ENCODE measurements at places on chromosomes 5 and 9.
A peak's percentile ranks its signal among the peaks of the same experiment; 100 is the strongest.

GRCh38 chr9:84393266-84393950 lies 52.9 kb upstream of the SLC28A3 start:
- no peak for DNase-seq

DNA sequence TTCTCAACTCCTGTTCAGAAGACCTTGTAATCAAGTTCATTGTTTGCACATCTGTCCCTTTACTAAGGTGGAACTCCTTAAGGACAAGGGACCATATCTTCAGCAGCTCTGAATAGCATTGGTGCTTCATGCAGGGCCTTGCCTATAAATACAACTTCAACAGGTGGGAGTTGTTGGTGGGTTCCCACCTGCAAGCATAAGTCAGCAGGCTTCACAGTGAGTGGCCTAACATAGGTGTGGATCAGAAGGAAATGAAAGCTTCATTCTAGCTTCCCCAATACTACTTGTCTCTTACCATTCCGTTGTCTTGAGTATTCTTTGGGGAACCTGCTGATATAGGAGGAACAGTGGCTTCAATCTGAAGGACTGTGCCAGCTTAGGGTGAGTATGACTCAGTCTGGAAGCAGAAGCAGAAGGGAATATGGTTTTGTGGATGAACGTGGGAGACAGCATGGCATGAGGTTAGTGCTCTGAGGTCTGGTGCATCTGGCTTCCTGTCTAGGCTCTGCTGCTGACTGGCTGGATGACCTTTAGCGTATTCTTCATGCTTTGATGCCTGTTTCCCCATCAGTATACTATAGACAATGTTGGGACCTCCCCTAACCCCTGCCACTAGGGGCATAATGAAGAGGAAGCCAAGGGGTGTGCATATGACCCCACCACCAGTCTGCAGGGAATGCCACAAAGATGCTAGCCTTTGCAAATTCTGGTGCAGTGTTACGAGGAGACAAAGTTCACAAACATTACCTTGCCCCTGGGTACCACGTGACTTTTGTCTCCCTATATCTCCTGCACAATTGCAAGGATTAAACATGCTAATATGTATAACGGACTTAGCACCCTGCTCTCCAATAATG lies 192.3 kb downstream of the PALM2AKAP2 start:
- no peak for DNase-seq

GRCh38 chr5:33462456-33462855 lies 21.7 kb downstream of the TARS1 start:
- no peak for DNase-seq

DNA sequence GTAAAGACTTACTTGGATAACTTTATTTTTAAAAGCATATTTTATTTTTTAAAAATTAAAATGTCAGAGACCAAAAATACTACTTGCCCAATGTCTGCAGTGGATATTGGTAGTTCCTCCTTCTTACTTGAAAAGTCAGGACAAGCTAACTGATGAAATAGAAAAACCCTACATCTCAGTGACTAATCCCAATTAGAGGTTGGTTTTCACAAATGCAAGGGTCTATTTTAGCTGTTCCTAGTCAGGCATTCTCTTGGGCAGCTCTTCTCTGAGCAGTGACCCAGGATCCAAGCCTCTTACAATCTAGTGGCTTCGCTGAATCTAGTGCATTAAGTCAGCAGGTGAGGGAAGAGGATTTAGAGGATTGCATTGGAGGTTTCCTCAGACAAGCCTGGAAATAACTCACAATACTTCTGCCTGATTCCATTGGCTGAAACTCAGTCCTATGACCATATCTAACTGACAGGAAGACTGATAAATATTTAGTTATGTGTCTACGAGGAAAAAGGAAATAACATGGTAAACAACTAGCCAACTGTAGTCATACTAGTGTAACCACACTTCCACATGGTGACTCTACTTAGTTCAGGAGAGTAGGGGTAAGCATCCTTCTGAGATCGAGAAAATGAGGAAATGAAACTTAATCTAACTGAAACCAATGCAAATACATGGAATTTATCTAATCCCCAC lies 34.2 kb upstream of the MIER3 start:
- DNase-seq, result no peak

- no peak for DNase-seq
These were observed 24.7 kb upstream of the LNPEP start for GRCh38 chr5:96911139-96911538.

DNA sequence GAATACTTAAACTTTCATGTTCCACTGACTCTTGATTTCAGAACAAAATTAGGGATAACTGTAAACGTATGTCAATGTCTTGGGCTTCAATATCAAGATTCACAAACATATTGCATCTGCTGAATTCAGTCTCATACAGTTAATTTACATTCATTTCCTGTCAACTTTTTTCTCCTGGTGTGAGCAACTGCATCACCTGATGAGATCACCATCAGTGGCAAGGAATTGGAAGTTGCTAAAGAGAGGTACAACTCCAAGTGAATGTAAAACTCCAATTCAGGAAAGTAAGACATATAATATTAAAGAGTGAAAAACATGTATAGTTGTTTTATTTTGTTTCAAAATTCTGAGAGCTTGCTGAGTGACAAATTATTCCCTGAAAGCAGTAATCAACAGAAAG lies 1336.2 kb upstream of the C9orf72 start:
- DNase-seq, result no peak

GRCh38 chr5:69350664-69351063 lies 18.1 kb upstream of the CCDC125 start:
- DNase-seq, result no peak

- no peak for DNase-seq
These were observed 11.1 kb upstream of the CEP72 start for GRCh38 chr5:600886-601541.

- no peak for DNase-seq
These were observed 14.4 kb downstream of the ADAMTS19 start for GRCh38 chr5:129474544-129474943.

GRCh38 chr9:134526584-134527477 lies 114.8 kb upstream of the COL5A1 start:
- no peak for DNase-seq

DNA sequence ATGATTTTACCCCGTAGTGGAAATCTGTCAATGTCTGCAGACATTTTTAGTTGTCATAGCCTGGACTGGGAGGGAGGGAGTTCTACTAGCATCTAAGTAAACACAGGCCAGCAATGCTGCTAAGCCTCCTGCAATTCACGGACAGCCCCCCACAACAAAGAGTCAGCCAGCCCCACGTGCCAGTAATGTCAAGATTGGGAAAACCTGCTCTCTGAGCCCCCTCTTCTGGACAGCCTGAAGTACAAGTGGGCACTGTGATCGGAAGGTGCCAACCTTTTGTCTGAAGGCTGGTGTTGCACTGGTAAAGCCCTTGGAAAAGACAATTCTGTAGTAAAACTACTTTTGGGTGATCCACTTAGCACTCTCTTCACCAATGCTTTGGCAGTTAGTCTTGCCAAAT lies 154.5 kb downstream of the TARS1 start:
- DNase-seq, result no peak

- peak; percentile 95 for DNase-seq
These were observed at the start of the genes ANAPC2 and SSNA1 for GRCh38 chr9:137188490-137189296. ANAPC2 (minus strand) TSS chr9:137188560; CDS start chr9:137188532, 28 bp downstream. SSNA1 (plus strand) TSS chr9:137188676; CDS start chr9:137188727, 51 bp downstream.

- DNase-seq, result no peak
These were observed 18.6 kb downstream of the CTNNAL1 start for GRCh38 chr9:108994695-108995094.

GRCh38 chr9:129571298-129572051 lies 49.4 kb downstream of the C9orf50 start:
- DNase-seq, result no peak

- no peak for DNase-seq
These were observed 89.1 kb upstream of the PTPRD start for GRCh38 chr9:10701906-10702305.

- DNase-seq, result no peak
These were observed 8.5 kb downstream of the KLF4 start for GRCh38 chr9:107481035-107481434.

GRCh38 chr5:167949435-167949834 lies 342.0 kb upstream of the WWC1 start:
- no peak for DNase-seq

DNA sequence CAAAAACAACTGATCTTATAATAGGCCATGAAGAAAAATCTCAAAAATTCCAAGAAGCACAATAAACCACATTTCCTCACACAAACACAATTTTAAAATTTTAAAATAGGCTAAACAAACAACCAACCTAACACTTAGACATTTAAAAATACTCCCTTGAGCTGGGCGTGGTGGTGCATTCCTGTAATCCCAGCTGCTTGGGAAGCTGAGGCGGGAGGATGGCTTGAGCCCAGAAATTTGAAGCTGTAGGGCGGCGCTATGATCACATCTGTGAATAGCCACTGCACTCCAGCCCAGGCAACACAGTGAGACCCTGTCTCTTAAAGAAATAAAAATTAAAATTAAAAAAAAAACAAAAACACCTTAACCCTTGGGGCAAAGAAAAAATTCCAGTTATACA lies 36.9 kb upstream of the TESK1 start:
- no peak for DNase-seq

DNA sequence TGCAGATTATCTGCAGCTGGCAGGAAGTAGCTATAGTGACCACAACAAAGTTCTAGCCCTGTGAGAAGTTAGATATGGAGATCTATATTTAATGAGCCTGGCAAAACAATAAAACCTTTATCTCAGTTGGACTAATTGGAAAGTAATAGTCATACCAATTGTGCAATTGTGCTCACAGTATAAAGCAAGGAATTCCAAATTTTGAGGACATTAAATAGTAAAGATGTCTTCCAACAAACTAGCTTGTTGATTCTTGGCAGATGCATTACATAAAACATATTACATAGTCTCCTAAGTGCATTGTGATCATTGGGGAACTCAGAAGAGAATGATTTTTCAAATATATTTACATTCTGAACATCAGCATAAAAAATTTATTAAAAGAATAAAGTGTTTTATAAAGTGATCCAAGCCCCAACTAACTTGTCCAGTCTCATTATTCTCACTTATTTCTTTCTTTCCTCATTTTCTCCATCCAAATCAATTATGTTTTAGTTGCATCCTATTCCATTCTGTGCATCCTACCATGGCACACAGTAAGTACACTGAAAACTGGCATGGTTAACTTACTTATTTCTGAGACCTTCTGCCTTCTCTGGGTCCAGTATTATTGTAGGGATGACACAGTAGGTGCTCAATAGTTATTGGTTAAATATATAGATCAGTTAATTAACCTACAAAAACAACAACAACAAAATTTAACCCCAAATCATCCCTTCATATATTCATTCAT lies 977.2 kb upstream of the NUDT12 start:
- no peak for DNase-seq

DNA sequence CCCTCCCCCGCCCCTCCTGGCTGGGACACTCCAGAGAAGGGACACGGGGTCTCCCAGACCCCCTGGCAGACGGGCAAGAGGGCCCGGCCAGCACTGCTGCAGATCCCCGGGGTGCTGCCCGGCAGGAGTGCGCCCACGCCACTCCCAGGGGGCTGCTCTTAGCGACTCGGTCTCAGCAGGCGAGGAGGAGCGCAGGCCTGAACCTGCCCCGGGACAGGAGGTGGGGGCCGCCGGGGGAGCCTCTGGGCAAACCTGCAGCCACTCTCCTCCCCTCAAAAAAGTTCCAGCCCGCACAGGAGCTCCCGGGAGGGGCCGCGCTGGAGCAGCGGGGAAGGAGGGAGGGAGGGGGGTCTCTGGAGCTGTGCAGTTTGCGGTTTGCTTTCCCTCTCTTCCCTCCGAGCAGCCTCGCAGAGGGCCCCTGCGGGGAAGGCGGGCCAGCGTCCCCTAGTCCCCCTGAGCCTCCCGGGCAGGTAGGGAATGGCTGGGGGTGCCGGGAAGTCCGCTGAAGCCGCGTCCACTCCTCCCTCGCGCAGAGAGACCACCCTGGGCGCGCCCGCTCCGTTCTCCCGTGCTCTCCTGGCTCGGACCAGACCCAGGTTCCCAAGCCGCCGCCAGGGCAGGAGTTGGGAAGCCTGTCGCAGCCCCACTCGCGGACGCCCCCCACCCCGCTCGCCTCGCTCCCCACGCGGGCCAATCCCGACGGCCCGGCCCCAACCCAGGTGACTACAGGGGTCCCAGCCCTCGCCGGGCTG lies 44.2 kb downstream of the NACC2 start:
- DNase-seq, result no peak

GRCh38 chr5:19301271-19301670 lies 686.7 kb downstream of the CDH18 start:
- no peak for DNase-seq

- no peak for DNase-seq
These were observed 62.0 kb downstream of the CAVIN4 start for GRCh38 chr9:100639854-100640253.

DNA sequence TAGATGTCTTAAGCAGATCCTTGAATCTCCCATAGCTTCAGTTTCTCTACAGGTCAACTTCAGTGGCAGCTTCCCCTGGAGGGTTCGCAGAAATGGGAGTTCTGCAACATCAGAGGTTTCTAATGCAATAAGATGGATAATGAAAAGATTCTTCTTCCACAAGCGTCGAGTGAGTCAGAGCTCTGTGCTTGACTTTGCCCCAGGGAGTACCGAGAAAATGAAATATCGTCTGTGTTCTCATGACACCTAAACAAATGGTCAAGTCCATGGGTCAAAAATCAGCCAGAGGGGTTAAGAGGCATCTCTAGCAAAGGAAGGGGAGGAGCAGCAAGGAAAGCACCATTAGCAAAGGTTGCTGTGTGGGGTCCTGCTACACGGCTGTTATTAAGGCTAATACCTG lies 3.2 kb upstream of the ADRA1B start:
- no peak for DNase-seq

GRCh38 chr5:38257308-38258041 lies 884 bp upstream of the EGFLAM start:
- DNase-seq, result no peak

DNA sequence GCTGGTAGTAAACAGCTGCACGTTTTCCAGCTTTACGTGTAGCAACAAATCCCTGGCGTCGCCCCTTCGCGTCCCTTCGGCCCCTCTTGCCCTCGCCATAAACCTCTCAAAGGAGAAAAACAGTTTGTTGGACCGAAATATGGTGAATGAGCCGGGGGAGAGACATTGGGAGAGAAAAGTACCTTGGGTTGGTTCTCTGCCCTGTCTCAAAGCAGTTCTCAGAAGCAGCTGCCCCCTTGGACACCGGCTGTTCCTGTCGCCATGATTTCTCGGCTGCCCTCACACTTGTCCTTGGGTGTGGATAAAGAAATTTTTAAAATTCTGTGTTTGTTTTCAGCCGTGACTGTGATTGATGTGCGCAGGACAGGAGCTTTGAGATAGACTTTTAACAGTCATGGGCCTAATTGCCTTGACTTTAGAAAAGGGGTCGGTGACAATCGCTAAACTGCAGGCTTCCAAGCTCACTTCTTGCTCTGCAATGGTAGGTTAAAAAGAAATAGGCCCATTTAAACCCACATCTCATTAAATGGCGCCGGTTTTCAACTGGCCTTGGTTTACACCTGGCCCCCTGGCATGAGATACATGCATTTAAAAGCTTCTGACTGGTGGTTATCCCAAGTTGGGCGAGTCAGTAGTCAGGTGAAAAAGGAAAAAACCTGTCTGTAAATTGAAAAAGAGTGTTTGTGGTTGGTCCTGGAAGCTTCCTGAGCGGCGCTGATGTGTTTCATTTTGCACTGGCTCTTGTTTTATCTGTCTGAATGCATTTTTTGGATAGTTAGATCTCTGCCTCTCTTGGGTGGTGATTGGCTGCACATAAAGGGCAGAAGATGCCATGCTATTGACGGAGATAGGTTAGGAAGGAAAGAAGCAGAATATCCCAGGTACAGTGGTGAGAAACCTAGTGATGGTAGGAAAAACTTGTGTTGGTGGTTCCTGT lies 983 bp downstream of the RCL1 start:
- no peak for DNase-seq

Data from activated CD8-positive, alpha-beta memory T cell treated with anti-CD3 and anti-CD28 coated beads for 1 hour (primary cell).